ENCODE measurements at places on chromosomes 12 and 14.

GRCh38 chr12:74490390-74491064, 47.1 kb upstream of the ATXN7L3B start:
- peak; percentile 19 for DNase-seq

DNA sequence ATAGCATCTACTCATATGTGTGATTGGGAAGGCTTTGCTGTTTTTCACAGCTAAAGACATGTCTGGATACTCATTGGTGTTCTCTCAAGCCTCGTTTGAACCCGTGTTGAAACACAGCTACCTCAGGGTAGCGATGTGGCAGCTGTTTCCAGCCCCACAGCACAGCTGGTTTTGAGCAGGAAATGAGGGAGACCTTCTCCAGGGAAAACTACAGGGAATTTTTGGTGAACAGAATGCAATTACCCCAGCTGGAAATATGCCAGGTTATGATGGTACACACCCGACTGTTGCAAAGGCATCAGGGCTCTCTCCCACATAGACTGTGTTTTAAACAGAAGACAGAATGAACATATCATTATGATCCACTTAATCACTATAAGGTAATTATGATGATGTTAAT, 828.9 kb downstream of the VRK1 start:
- no peak for DNase-seq

- no peak for DNase-seq
These were observed 207.6 kb upstream of the PDZRN4 start for GRCh38 chr12:40980427-40980961.

- peak; percentile 21 for DNase-seq
These were observed 127.4 kb downstream of the KTN1 start for GRCh38 chr14:55707365-55707804.

- no peak for DNase-seq
These were observed 460.9 kb downstream of the ZFP36L1 start for GRCh38 chr14:68331991-68332390.

GRCh38 chr12:81284137-81284536, 206.3 kb downstream of the ACSS3 start:
- no peak for DNase-seq

Measured in RPMI8226 (cell line).